ENCODE measurements at places on chromosomes 7 and 10.

- DNase-seq: no peak
Observed at GRCh38 chr10:126070476-126071215, 174.3 kb downstream of the FANK1 start.

- no peak for DNase-seq
Observed at GRCh38 chr10:62011558-62011957, 110.1 kb downstream of the ARID5B start.

DNA sequence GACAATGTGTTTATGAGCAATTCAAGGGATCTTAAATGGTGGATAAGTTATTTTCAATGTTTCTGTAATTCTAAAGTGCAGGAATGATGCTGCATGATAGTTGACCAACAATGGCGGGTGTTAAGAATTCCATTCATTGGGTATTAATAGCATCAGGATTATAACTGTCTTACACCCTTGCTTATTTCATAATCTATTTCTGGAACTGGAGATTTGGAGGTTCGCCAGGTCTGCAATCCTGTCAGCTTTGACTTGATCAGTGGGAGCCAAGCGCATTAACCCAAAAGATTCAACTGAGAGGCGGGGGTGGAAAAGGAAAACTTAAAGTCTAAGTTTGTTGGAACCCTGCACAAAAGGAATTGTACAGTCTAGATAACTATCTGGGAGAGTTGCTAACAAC is 114.9 kb upstream of the ZEB1 start:
- DNase-seq: no peak

GRCh38 chr10:90430186-90430585 is 427.7 kb downstream of the HTR7 start:
- DNase-seq: no peak

GRCh38 chr10:12705943-12706342 is 295.6 kb downstream of the CCDC3 start:
- no peak for DNase-seq

DNA sequence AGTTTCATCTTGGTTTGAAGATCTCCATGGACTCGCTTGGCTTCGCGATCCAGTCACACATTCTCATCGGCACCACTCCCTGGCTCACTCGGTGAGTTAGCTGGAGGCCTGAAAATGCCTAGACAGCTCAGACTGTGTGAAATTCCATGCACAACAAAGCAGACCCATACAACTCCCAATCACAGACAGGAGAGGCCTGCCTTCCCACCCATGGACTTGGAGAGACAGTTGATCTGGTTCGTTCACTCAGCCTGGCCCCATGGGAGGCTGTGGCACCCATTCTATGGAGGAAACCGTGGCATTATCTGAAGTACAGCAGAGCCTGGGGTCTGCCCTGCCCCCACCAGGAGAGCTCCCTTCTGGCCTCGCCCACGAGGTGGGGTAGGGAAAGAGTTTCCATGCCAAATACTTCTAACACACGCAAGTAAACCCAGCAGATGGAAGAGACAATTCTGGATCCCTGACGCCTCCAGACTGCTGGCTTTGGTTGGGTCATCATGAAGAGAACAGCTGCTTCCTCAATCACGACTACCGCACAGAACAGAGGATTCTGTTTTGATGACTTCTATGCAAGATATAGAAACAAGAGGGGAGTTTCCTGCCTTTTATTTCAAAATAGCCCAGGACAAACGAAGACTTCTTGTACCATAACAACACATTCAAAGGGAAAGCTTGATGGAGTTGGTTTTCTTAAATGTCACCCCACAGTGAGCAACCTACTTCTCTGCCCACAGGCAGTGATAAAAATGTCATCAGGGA is 15.9 kb downstream of the FAM53B start:
- no peak for DNase-seq

- no peak for DNase-seq
Observed at GRCh38 chr7:132910657-132911056, 171.2 kb downstream of the CHCHD3 start.

DNA sequence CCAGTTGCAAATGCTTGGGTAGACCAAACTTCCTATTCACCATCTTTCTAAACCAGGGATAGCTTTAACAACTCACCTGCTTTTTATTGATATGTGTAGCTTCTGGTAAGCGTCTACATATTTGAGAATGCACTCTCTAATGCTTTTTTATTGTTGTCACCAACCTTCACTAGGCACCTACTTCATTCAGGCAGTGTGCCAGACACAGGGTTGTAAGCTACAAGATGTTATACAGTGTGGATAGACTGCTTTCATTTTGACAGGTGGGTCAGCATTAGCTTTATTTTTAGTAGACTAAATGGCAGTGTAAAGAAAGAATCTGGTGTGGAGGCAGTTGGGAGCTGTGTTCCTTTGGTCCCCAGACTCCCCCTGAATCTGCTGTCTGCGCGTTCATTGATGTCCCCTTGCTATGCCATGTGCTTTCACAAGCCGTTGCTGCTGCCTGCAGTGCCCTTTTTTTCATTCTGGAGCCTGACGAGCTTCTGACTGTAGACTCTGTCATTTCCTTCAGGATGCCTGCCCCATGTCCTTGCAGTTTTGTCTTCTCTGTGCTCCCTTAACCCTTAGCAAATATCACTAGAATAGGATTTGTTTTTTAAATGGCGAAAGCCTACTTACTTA is 32.1 kb downstream of the NRF1 start:
- no peak for DNase-seq

DNA sequence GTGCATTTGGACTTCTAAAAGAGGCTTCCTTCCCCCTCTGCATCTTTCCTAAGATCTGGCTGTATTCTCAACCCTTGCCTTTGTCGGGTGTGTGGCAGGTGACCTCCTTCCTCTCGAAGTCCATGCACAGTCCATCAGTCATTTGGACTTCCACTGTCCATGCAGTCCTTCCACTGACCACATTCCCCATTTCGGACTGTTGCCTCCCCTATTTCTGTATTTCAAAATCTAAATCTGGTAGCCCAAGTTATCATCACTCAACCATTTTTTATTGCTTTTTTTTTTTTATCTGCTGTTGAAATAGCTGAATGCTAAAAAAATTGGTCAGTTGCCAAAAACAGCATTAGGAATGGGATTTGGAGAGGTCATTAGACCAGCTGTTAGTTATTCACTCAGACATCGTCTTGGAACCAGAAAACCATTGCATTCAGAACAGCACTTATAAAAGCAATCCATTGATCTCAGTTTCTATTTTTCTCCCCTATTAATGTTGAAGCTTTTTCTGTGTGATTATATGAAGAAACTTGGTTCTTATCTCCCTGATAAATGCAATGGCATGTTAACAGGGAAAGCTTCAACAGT is 575.6 kb downstream of the KIF20B start:
- no peak for DNase-seq

DNA sequence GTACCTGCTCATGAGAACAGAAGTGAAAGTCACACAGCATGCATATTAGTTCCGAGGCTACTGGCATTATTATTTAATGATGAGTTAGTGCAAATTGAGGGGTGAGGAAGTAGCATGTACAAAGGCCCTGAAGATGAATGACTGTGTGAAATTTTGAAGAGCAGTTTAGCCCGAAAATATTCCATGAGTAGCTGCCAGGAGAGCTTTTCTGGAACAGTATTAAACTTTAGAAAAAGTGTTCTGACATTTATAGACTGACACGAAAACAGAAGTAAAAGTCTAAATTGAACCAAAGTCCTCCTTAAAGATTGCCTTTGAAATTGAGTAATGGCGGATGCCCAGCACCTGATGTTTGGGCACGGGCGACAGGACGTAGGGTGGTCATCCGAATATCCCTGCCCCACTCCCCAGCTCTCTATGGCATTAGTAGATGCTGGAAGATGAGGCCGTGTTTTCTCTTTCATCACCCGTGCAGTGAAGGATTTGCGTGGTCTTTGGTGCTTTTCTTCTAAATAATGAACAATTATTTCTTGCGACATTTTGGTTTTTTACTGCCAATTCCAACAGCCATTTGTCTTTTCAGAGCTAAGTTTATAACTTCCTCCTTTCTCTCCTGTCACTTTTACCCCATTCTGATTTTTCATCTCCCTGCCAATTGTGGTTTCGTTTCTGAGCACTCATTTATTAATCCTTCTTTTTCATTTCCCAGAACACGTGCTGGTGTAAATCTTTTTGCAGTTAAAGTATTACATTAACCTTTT is 192.6 kb downstream of the MGMT start:
- no peak for DNase-seq

DNA sequence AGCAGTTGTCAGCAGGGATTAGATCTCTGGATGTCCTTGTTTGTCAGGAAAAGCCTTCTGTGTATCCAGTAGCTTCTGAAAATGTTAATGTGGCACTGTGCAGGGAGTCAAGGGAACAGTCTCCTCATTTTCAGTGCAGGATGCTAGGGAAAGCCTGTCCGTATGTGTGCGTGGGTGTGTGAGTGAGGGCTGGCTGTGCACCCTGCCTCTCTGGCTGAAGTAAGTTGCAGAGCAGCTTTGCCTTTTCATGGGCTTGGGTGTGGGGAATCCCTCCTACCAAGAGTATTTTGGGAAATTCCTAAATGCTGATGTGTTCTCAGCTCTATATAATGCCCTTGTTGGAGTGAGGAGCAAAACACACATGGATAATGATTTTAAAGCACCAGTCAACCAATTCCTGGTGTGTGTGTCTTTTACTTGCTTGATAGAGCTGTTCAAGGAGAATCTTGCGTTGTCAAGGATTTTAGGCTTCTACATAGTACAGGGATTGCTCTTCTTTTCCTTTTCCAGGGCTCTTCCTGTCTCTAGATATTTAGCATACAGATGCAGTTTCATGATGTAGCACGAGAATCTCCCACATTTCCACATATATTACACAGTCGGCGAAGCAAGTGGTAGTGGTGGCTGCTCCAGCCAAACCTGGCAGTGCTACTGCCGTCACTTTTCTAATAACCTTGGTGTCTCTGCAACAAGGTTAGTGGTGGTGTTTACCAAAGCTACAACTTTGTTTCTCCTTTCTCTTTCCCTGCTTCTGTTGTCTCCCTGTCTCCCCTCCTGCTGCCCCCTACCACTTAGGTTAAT is 92.8 kb downstream of the MCU start:
- DNase-seq: no peak

DNA sequence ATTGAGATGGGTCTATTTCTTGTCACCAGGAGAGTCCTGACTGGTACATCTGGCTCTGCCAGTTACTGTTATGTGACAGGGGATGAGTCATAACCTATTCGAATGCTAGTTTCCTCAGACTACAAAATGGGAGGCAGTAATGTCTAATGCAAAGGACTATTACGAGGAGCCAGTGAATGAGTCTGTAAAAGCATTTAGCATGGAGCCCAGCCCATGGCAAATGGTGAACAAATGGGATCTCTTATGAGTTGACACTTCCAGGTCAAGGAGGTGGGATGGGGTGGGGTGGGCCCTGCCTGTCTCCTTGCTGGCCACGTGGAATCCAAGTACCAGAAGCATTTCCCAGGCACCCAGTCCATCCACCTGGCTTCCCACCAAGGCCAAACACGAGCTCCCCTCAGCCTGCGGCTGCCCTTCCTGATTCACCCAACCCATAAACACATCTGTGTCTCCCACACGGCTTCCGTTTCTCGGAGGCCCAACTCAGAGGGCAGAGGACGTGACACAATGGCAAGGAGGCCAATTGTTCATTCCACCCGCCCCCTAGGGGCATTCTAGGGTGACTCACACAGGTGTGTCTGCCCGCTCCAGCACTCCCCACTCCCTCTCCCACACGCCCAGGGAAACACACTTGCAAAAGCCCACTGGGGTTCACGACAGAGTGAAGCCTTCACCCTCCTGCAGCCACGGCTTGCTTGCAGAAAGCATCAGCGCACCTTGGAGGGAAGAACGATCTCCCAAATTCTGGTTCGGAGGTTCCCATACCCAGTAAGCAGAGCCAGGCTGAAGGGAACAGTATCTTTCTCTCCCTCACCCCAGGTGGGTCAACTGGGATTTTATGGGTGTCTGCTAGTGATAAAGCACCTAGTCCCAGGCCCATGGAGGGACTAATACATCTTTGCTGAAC is 109.8 kb downstream of the SH3PXD2A start:
- DNase-seq: peak; percentile 16

DNA sequence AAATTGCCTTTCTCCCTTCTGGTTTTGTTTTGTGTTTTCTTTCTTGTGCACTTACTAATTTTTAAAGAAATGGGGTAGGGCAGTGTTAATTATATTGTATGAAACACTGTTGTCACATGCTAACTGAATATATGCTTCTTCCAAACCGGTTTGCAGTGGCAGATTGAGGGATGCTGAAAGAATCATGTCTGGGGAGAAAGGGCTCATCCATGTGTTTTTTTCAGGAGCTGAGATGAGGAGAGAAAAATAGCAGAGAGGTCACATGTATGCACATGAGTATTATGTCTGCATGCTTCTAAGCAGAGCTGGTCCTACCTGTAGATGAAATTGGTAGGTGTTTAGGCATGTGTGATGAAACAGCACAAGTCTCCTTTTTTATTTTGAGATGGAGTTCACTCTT is 17.0 kb downstream of the SORCS3 start:
- DNase-seq: no peak

DNA sequence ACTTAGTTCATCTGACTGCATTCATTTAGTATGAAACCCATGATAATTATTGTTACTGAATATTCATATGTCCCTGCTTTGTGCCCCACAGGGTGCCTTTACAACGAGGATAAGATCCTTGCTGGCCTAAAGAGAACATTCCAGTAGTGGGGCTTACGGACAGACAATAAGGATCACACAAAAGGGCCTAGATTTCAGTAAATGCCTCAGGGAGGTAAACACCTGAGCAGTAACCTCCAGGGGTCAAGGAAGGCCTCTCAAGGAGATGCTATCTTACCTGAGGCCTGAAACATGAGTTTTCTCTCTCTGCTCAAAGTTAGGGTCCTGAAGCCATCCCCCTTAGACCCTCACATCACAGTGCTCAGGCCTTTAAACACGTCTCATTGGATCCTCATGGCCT is 228.7 kb downstream of the TCF7L2 start:
- no peak for DNase-seq

DNA sequence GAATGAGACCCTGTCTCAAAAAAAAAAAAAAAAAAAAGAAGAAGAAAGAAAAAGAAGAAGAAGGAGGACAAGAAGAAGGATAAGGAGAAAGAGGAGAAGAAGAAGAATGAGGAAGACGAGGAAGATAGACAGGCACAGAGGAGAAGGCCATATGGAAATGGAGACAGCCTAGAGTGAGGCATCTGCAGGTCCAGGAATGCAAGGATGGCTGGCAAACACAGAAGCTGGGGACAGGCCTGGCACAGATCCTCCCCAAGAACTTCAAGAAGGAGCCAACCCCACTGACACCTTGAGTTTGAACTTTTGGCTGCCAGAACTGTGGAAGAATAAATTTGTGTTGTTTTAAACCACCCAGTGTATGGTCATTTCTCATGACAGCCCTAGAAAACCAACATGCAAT is 38.9 kb downstream of the SPOCK2 start:
- no peak for DNase-seq

GRCh38 chr7:153301936-153302335 is 542.4 kb downstream of the ACTR3B start:
- no peak for DNase-seq

All from activated CD8-positive, alpha-beta memory T cell treated with anti-CD3 and anti-CD28 coated beads for 1 hour (primary cell).